NCI-H82 (cell line): ENCODE measurements at places on chromosomes 2 and 18.

DNA sequence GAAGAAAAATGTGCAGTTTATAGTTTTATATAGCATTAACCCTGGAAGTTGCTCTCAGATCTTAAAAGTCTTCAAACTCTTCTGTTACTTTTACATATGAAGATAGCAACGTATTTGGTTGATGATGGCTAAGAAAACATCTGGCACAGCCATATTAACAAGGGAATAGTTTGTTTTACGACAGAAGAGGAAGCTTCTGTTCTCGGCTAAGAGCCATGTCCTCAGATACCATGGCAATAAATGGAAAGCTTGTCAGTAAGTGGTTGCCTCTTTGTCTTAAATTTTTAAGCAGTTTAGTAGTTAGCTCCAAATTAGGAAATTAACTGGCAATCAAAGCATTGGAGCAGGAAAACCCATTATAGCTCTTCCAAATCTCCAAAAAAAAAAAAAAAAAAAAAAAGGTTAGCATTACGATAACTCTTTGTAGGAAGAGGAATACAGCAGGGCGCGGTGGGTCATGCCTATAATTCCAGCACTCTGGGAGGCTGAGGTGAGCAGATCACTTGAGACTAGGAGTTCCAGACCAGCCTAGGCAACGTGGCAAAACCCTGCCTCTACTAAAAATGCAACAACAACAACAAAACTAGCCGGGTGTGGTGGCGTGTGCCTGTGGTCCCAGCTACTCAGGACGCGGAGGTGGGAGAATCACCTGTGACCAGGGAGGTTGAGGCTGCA, 4.5 kb upstream of the STON1 start:
- peak; percentile 24 for DNase-seq

DNA sequence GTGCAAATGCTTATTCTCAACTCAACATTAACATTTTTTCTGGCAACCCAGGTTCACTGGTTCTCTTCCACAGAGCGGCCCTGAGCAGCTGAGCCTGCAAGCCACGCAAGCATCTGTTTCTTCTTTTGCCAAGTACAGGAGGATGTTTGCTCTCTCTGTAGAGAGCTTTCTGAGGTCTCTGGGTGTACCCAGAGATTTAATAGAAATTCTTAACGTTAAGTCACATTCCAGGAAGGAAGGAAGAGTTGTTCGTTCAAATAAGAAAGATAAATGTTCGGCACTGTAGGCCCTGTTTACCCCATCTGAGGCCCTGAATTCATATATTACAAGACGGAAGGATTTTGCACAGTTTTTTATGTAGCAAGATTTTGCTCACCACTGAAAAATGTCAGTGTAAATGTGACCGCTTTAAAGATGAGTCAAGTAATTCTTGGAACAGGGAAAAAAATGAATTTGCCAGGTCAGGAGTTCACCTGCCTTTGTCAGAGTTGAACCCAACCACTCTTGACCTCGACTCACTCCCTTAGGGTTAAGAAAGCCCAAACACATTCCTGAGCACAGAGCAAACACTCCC, 30.1 kb downstream of the KCTD18 start:
- DNase-seq, result no peak

DNA sequence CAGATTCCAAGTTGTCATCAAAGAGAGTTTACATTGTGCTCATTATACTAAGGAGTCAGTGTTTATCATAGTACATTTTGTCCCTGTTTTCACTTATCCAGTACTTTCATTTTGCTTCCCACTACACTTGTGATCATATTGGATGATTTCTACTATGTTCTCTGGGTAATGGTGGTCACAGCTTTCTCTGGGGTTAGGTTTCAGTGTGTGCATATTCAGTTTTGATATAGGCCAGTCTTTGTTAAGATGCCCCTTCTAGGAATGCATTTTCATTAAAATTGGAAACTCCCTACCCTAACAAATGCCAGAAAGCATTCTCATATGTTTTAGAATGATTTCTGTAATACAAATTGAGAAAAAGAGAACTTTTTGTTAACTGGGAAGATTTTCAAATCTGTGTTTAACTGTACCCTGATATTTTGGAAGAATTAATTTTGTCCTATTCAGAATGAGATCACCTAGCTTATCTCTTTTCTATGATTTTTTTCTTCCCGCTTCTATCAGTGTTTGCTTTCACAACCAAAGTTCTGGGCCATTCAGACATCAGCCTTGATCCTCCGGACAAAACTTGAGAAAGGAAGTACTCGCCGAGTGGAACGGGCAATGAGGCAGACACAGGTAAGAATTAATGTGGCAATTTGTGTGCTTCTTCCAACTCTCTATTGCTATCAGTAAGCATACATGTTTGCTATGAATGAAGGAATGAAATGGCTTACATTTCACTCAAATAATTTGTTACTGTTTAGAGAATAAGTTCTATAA, 74.6 kb downstream of the TTC27 start:
- no peak for DNase-seq

DNA sequence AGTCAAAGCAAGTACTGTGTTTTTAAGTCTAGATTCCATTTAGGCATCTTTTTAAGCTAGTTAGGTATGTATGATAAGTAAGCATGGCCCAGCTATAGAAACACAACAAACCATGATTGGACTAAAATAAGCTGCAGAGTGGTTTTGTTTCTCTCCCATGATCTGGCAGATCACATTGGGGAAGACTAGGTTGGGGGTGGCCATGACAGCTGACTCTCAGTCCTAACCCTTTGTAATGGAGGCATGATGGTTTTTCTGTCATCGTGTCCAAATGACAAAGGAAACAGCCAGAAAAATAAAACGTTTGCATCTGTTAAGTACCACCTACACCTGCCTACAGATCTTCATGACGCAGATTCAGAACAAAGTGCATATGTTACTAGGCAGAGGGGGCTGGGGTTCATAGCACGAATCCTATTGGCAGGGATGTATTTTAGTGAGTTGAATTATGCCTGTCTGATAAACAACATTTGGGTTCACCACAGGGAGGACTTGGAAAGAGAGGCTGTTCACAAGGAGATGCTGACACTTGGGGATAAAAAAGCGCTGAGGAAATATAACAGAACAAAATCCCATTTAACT, 33.8 kb upstream of the GALNT5 start:
- no peak for DNase-seq

- no peak for DNase-seq
Measured at GRCh38 chr2:9638532-9638931, 7.7 kb upstream of the YWHAQ start.

DNA sequence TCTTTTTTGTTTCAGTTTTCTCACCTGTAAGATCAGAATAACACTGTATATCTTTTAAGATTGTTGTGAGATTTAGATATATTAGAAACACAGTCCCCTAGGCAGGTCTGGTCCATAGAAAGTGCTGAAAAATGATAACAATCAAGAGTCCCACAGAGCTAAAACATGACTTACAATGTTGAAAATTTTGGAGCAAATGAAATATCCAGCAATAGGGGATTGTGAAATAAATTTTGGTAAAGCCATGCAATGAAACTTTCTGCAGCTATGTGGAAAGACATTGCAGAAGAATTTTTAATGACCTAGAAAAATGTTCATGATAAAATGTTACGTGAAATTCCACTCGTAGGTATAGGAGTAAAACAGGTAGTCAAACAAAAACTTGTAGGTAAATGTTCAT, 127.6 kb upstream of the SERPINE2 start:
- no peak for DNase-seq

DNA sequence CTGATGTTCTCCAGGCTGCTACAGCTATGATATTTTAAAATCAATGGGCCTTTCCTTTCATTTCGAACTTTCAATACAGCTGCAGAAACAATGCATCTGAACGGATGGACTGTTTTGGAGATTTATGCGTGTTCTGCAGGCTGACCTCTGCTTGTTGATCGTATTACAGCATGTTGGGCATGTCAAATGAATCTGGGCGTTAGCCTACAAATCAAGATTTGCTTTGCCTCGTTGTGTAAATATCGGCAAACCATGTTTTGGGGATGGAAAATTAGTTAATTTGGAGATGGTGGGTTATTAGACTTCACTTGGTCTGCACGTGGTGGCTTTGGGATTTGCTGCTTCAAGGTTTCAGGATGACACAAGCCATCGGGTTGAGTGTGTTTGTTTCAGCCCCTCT, 129.3 kb downstream of the AGAP1 start:
- DNase-seq, result no peak

DNA sequence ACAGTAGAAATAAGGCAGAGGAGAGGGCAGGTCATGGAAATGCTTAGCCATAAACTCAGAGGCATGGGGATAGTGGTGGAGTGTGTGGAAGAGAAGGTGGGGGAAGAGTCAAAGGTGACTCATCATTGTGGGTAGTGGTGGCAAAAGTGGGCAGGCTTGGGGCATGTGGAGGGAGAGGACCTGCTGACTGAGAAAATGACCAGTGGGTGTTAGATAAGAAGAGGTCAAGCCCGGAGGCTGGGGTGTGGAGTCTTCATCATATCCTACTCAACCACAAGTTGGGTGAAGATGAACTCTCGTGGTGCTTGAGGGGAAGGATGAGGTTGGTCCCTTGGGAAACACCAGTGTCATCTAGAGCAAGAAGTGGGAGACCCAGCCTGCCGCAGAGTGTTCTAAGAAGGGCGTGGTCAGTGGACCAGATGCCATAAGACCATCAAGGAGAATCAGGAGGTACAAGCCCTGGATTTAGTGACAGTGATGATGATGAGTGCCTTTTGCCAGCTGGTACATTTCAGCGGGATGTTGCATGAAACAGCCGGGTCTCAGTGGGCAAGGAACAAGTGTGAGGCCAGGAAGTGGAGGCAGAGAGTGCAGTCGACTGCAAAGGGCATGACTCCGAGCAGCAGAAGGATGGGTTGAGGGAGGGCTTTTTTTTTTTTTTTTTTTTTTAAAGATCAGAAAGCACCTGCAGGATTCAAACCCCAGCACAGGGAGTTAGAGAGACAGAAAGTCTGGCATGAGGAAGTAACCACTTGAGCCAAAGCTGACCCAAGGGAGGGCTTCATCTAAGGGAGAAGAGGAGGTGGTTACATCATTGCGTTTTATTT, 122.6 kb upstream of the SPRED2 start:
- DNase-seq, result no peak

GRCh38 chr18:35239314-35239713, 1.5 kb upstream of the ZNF397 start:
- peak; percentile 29 for DNase-seq

DNA sequence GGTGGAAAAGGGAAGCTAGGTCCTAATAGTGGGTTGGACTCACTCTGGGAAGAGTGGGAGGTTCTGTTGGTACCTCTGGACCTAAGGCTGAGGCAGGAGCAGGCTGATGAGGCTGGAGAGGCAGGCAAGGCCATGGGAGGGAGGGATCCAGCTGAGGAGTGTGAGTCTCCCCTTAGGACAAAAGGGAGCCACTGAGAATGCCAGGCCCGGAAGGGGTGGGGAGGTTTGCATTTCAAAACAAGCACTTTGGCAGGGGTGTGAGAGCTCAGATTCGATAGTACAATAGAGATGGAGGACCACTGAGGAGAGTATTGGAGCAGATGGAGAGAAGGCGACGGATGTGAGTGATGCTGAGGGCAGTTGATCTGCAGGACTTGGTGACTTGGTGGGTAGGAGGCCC, 132.1 kb upstream of the CAPN13 start:
- no peak for DNase-seq

GRCh38 chr18:77208964-77209363, 40.7 kb upstream of the GALR1 start:
- no peak for DNase-seq

DNA sequence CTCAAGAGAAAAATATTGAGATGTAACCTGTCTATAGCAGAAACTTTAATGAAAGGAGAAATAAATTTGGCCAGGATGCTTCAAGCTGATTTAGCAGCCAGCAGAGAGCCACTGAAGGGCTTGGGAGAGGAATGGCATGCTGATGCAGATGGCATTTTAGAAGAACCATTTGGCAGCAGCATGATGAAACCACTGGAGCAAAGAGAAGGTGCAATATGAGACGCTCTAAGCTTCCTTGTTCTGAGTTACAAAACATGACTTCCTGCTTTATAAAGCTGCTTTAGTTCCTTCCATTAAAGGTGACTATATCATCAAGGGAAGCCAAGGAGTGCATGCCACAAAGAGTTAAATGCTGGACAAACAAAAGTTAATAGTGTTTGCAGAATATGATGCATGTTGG, 189.7 kb downstream of the PID1 start:
- no peak for DNase-seq

GRCh38 chr2:154484338-154485099, 214.0 kb upstream of the KCNJ3 start:
- peak; percentile 5 for DNase-seq

GRCh38 chr2:241154915-241155314, 4.6 kb downstream of the PPP1R7 start:
- no peak for DNase-seq

- no peak for DNase-seq
Measured at GRCh38 chr2:24568551-24568950, 77.5 kb downstream of the NCOA1 start.

DNA sequence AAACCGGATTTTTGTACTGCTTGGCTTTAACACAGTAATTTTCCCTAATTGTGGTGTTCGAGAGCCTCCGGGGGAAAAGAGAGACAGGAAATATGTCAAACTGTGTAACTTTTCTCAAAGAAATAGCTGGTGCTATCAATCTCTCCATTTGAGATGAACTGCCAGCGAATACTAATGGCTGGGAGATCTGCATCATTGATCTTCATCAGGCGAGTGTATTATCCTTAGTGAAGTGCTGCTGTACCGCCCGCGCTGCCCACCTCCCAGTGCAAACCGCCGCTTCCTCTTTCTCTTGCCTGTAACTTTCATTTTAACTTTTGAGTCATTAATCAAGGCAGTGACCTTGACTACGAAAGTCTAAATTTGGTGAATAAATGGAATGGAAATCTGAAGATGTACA, 246.1 kb upstream of the ST6GAL2 start:
- DNase-seq, result no peak

- DNase-seq, result no peak
Measured at GRCh38 chr2:48232351-48232750, 297.6 kb upstream of the STON1 start.

DNA sequence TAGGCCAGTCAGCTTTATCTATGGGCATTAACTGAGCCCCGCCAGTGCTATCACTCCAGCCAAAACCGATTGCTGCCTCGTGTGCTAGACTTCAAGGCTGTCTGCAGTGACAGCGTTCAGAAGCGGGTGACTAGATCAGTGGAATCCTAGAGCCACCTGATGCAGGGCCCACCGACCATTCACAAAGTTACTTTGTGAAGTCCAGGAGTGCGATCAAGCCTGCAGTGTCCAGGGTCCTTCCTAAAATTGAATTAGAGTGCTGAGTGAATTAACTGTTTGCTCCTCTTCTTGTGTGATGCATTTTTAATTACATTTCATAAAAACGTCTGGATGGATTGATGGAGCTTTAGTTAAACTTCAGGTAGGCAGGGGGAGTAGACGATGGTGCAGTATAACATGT, 13.9 kb downstream of the PCARE start:
- DNase-seq, result peak; percentile 25

- DNase-seq, result no peak
Measured at GRCh38 chr18:59718108-59718463, 20.9 kb upstream of the CCBE1 start.

GRCh38 chr2:216289470-216289869, 82.8 kb downstream of the MARCHF4 start:
- no peak for DNase-seq

- no peak for DNase-seq
Measured at GRCh38 chr2:24540011-24540477, 49.0 kb downstream of the NCOA1 start.
